CD4-positive, alpha-beta T cell treated with Interleukin-6 at 100 ng/mL for 8 hours (primary cell): ENCODE measurements at places on chromosomes 4 and X.

DNA sequence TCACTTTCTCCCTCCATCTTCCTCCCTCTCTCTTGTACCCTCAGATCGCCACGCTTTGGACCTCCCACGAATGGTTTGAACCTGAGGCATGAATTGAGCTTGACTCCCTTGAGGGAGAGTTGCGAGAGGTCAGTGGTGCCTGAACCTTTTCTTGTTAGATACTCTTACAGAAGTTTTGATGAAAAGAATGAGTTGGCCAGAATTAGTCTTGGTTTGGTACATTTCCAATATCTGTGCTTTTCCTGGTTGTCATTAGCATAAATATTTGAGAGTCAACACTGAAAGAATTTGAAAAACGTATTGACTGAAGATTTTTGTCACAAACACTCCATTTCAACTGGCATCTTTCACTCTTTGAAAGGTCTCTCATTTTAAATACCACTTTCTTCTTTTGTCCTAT lies 510.6 kb upstream of the DIPK2B start:
- DNase-seq, result no peak

- no peak for DNase-seq
These were observed 41.9 kb downstream of the COL4A6 start for GRCh38 chrX:108396188-108396891.

DNA sequence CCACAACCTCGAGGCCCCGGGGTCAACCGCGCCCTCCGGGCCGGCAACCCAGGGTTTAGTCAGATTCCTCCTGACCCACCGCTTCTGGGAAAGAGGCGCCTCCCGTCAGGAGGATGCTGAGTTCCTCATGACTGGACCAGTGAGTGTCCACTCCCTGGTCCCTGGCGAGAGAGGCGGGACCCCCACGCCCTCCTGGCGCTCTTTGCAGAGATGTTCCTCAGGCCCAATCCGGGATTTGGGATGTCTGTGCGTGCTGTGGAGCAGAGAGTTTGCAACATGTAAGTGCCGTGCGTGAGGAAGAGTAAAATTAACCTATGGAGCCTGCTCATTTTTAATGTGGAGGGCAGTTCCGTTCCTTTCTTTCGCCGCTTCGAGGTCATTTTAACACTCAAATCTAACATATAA lies 824 bp upstream of the UGDH start:
- no peak for DNase-seq

GRCh38 chrX:87901060-87901459 lies 383.5 kb downstream of the KLHL4 start:
- no peak for DNase-seq

GRCh38 chr4:117623326-117623725 lies 411.0 kb upstream of the NDST3 start:
- DNase-seq, result no peak

- no peak for DNase-seq
These were observed 83.4 kb downstream of the PALLD start for GRCh38 chr4:168580228-168580627.

GRCh38 chrX:100635040-100635439 lies 1.6 kb downstream of the TSPAN6 start:
- no peak for DNase-seq

GRCh38 chr4:167541286-167541685 lies 307.0 kb upstream of the SPOCK3 start:
- DNase-seq, result no peak

DNA sequence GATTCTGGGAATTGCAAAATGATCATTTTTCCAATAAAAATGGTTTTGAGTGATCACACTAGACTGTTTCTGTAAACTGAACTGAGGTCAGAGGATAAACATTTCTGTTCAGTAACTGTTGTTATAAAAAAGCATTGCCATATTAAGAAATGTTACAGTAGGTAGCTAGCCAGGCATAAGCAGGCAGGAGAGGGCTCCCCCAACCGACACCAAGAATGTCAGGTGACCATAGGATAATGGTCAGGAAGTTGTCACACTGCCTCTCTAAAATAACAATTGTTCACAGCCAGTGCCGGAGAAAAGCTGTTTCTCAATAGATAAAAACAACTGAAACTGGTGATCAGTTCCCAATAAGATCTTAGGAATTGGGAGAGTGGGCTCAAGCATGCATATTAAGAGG lies 306.2 kb upstream of the SLIT2 start:
- no peak for DNase-seq

DNA sequence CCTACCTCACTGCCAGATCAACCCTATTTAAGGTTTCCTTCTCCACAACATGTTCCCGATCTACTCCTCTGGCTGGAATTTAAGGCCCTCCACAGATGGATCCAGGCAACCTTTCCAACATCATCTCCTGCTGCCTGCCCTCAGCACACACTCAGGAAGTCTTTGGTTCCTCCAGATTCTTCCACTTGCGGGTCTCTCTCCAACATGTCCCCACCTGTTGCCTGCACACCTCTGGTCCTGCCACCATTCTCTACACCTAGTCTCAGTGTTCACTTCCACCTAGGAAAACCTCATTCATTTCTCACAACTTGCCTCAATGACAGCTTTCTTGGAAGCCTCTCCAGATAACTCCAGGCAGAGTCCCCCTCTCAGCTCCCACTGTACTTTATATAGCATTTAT lies 80.1 kb downstream of the RTL5 start:
- DNase-seq, result no peak

GRCh38 chrX:119753639-119754257 lies 4.6 kb upstream of the SOWAHD start:
- peak; percentile 79 for DNase-seq

DNA sequence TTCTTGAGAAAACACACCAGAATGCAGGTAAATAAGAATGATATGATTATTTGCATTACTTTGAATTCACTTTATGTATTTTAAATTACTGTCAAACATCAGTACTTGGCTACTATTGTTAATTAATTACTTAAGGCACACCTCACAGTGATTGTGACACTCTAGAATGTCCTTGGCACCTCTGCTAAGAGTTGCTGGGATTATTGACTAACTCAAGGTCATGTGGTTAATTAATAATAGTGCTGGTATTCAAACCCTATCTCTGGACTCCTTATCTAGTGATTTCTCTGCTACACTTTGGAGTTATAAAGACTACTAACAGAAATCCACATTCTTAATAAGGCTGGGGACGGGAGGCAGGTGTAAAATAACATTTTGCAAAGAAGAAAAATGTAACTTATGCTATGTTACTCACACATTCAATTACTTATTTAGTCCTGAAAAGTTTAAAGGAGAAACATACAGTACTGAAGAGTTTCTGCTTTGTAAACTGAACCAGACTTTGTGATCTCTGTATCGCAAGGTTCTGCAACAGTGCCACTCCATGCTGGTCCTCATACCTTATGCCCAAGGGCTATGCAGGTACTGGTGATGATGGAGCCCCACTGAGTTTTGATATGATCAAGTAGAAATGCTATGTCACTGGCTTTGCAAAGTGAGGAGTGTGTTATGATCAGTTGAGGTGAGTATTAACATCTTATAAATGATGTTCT lies 242.7 kb downstream of the MID1IP1 start:
- no peak for DNase-seq

DNA sequence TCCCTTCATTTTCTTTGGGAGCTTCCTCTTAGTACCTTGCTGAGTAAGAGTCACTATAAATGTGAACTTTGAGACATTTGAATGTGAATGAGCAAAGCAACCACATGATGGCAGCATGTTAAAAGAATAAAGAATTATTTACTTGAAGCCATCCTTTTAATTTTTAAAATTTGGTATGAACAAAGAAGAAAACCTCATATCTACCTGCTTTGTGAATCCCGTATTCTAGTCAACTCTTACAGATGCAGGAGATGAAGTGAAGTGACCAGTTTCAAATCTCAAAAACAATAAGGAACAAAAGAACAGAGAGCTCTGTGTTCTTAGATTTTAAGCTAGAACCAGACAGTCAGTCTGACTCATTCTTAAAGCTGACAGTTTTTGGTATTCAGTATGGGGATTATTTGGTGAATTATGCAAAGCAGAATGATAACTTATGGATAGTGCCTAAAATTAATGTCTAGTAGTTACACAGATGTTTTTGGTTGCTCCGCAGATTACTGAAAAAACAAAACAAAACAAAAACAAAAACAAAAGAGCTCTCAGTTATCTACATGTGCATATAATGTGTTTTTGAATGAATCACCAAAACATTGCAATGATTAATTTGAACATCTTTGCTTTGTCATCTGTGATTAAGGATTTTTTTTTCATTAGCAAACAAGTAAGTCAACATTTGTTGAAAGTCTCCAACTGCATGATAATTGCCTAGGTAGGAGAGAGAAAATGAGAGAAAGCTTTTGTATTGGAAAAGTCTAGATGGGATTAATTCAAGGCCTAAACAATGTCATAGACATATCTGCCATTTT lies 48.2 kb upstream of the H2AZ1 start:
- DNase-seq, result no peak

- no peak for DNase-seq
These were observed 810 bp upstream of the SOX3 start for GRCh38 chrX:140505421-140506337.

DNA sequence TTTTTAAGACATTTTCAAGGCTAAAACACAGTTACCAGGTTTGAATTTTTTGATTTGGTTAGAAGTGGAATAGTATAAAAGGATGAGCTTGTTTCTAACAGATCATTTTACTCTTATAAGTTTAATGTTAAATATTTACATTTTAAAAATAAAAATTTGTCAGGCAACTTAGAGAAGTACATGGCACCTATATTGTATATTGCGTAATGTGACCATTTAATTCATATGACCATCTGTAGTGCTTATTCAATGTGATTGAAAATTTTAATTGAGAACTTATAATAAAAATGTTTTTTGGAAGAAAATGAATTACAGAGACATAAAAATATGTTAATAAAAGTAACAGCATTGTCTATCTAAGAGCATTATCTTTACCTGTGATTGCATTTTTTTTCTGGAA lies 1632.4 kb downstream of the RPA4 start:
- no peak for DNase-seq

GRCh38 chr4:86657910-86658309 lies 63.8 kb downstream of the PTPN13 start:
- no peak for DNase-seq

GRCh38 chr4:40675166-40675565 lies 45.5 kb upstream of the RBM47 start:
- DNase-seq, result no peak

DNA sequence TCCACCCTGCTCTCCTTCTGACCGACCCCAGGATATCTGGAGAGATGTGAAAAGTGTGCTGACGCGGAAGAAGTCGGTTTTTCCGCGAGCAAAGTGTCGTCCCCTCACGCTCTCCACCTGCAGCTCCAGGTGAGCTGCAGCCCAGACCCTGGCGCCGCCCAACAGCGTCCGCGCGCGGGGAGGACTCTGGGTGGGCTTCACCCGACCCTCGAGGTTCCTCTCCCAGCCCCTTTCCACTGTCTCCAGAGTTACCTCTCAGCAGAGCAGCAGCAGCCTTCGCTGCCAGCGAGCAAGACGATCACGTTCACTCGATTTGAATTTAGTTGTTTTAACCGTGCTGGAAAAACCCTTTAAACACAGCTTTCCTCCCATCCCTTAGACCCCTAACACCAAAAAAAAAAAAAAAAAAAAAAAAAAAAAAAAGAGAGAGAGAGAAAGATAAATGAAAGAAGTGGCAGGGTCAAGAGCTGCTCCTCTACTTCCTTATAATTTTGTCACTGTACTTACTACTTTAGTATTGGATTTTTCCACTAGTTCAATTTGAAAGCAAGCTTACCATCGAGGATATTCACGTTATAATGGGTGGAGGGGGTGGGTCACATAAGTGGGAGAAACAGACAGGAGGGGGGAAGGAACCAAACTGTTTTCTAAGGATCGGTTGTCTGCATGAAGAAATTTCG lies 758 bp upstream of the NR3C2 start:
- no peak for DNase-seq

DNA sequence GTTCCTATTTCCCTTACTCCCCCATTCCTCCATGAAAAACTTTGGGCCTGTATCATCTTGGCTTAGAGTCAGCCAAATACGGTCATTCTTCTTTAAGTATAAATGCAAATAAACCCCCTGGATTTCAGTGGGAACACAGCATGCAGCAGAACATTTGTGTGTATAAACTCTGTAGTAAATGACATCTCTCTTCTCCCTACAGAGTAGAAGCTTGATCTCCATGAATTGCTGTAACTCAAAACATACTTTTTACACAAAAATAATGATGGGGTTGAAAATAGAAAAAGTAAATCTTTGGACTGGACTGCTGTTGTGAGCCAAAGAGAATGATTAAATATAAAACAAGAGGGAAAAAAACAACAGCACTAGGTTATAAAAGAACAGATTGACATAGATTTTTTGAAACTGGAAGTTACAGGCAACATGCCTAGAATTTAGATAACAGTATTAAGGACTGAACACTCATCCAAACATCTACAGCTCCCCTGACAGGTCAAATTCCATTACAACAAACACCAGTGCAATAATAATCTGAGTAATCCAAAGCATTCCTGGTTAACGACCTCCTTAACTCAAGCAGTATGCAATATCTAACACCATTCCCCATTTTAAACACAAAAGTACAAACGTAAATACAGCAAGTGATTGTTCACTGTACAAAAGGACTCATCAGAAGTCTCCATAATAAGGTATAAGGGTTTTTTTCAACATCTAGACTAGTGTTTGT lies 30.7 kb downstream of the TSPAN5 start:
- no peak for DNase-seq

DNA sequence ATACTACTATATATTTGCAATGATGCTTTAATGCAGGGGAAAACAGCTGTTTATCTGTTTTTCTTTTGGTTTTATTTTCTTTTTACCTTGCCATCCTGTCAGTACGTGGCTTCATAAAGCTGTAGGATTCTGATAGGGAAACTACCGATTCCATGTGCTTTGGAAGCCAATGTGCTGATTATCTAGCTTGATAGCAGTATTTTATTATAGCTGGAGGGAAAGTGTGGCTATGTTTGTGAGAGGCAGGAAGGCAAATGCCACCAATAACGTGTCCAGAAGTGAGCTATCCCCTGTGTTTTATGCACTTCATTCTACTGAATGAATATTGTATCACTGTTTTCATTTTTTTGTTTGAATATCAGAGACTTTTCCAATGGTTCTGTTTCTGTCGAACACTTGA lies 43.7 kb downstream of the IL15 start:
- no peak for DNase-seq

DNA sequence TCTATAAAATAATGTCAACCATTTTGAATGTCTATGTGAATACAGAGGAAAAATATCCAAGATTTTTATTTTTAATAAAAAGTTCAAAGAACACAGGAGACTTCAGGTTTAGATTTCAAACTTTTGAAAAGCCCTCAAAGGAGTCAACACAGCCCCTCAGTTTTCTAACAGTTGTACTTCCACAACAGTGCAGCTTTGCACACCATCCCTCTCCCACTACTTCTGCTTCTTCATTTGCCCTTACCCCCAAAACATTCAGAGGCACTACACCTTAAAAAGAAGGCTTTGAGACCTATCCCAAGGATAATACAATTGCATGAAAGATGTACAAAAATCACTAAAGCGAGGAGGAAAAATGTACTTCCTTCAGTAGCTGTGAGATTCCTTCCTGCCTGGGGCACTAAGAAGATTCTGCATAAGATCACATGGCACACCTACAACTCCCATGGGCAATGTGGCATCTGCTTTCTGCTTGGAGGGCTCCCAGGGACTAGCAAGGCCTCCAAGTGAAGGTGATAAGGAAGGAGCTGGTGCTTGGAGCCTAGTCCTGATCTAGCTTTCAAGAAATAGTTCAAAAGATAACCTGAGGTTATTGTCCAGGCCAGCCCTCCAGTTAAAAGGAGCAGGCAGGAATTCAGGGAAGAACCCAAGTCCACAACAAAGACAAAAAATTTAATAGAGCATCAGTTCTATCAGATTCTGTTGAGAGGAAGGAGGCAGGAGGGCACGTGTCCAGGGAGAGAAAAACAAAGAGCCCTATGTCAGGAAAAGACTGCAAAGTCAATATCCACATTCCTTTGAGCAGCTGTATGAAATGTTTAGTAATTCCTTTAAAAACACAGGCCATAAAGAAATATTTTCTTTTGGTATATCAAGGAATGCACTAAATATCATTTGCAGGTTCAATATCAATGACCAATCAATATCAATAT lies 19.1 kb downstream of the ARAP2 start:
- no peak for DNase-seq
